Islet precursor cell (in vitro differentiated cells): ENCODE measurements at places on chromosomes 1 and 21.

- DNase-seq, result no peak
Observed at GRCh38 chr1:57072401-57073110, 106.7 kb upstream of the C8B start.

- no peak for DNase-seq
Observed at GRCh38 chr1:224564454-224565084, 51.5 kb upstream of the CNIH3 start.

DNA sequence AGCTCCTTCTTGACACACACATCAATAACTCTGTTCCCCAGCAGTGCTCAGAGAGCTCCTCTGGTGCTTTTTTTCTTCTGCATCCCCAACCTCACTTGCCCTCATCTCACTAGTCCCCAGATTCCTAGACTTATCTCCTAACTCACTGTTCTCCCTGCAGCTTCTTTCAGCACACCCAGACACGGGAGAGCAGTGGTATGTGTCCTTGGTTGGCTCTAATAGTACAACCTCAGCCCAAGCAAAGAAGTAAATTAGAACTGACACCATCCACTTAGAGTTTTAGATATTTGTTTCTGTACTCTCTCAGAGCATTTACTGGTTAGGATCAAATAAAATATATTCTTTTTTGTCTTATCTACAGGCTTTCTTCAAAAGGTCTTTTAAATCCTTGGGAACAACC lies 201.4 kb upstream of the SNX7 start:
- no peak for DNase-seq

- DNase-seq, result no peak
Observed at GRCh38 chr1:195082183-195082582, 1526.1 kb downstream of the KCNT2 start.

DNA sequence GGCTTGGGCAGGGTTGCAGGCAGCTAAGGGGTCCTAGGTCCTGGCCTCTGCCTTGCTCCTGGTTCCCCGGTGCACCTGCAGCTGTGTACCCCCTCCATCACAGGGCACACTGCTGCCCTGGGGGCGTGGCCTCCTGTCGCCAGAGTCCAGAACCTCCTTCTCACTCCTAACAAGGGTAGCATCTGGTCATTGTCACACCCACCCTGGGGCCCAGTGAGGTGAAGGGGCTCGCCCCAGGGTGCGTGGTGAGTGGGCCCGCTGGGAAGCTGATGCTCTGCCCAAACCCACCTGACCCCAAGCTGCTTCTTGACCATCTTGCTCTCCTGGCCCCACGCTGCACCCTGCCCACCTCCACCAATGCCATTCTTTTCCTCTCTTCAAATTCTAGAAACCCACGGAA lies 44.5 kb downstream of the AJAP1 start:
- no peak for DNase-seq

- no peak for DNase-seq
Observed at GRCh38 chr1:160257411-160258015, 4.8 kb downstream of the DCAF8 start.
